NCI-H345 (cell line): ENCODE measurements at places on chromosomes 6 and 20.

- DNase-seq = peak; percentile 18
Observed at GRCh38 chr6:43986177-43986825, 141.0 kb downstream of the MRPL14 start.

DNA sequence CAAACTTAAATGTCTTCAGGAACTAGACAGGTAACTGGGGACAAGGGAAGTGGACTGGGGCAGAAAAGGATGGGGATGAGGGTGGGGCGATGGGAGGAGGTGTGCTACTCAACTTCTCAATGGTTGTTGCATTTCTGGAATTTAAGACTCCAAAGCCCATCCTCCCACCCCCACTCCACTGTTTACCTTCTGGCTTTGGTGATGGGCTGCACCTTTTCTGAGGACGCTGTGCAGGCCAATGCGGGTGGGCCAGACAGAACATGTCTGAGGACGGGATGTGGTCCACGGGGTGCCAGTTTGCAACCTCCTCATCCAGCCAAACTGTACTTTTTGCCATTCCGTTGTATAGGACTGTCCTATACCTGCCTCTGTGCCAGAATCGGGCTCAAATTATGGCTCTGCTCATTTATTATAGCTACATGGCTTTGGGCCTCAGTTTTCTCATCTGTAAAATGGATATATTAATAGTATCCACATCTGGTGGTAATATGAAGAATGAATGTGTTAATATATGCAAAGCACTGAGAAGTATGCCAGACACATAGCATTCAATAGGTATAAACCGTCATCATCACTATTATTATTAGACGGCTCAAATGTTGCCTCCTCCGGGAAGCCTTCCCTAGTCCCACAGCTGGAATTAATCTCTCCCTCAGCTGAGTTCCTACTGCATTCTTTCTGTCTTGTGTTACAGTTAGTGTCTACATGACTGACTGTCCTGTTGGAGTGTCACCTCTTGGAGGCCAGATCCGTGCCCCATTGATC is 31.0 kb upstream of the VEGFA start:
- no peak for DNase-seq

GRCh38 chr20:48210111-48211027 is 425.1 kb upstream of the SULF2 start:
- DNase-seq = no peak

- no peak for DNase-seq
Observed at GRCh38 chr6:169146521-169146920, 107.1 kb downstream of the THBS2 start.

GRCh38 chr6:6592826-6593475 is 4.4 kb downstream of the LY86 start:
- DNase-seq = no peak

GRCh38 chr6:144438103-144438502 is 153.0 kb downstream of the UTRN start:
- no peak for DNase-seq

DNA sequence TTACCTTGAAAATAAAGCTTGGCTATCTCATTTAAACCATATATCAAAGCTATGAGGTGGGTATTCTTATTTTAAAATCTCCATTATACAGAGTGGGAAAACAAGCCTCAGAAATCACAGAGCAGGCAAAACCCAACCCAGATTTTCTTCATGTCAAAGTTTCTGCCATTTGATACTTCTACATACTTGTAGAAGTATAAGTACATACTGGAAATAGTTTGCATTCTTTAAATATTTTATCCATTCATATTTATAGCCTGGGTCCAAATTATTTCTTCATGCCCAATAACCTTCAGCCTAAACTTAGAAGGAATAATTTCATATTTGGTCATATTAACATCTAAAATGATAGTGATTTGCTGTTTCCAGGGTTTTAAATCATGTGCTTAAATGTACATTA is 61.8 kb downstream of the MLIP start:
- no peak for DNase-seq

GRCh38 chr6:170135821-170136471 is 154.9 kb downstream of the DLL1 start:
- no peak for DNase-seq
